Progenitor cell of endocrine pancreas (in vitro differentiated cells): ENCODE measurements at places on chromosomes 16 and 17.

DNA sequence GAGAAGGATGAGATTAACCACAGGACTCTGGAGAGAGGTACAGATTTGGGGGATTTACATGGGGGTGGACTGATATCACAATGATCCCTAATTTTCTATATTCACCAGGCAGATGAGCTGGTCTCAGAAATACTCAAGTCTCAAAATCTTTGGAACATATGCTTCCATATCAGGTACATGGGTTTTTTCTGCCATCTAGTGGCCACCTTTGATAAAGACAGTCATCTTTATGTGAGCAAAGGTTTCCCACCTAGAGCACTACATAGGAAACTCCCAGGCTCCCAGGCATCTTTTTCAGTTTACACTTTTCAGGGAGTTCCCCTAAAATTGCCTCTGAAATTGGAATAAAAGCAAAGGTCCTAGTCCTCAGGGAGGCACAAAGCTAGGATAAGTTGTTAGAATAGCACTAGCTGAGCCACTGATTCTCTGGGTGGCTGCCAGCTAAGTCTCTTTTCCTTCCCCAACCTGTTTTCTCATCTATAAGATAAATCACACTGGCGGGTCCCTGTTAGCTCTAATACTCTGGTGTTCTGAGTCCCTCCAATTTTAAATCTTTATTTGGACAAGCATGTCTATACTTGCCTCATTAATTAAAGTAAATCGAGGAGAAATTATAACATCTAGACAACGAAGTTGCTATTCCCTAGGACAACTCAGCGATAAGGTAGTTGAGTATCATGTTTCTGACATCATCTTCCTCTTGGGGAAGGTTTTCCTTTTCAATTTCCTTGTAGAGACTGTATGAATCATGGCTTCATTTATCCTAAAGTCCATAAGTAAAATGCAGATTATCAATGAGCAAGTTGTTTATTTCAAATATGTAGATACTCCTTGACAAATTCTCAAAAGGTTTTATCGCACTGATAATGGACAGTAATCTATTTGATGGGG is 19.0 kb upstream of the MON1B start:
- no peaks in the 10 kb centered on the region for H3K36me3 ChIP-seq
- no peak overlapping the region for H3K27ac ChIP-seq
- DNase-seq = no peak
- H3K4me3 ChIP-seq = no peak overlapping the region
- peaks cover 2% of the 10 kb centered on the region for H3K4me1 ChIP-seq

- peaks cover 3% of the 10 kb centered on the region for H3K4me1 ChIP-seq
- H3K36me3 ChIP-seq = peaks cover 5% of the 10 kb centered on the region
- no peaks in the 10 kb centered on the region for H3K27me3 ChIP-seq
- no peak for DNase-seq
- no peak overlapping the region for H3K27ac ChIP-seq
- no peak overlapping the region for H3K4me3 ChIP-seq
Observed at GRCh38 chr16:75131081-75131480, 14.5 kb upstream of the LDHD start.

DNA sequence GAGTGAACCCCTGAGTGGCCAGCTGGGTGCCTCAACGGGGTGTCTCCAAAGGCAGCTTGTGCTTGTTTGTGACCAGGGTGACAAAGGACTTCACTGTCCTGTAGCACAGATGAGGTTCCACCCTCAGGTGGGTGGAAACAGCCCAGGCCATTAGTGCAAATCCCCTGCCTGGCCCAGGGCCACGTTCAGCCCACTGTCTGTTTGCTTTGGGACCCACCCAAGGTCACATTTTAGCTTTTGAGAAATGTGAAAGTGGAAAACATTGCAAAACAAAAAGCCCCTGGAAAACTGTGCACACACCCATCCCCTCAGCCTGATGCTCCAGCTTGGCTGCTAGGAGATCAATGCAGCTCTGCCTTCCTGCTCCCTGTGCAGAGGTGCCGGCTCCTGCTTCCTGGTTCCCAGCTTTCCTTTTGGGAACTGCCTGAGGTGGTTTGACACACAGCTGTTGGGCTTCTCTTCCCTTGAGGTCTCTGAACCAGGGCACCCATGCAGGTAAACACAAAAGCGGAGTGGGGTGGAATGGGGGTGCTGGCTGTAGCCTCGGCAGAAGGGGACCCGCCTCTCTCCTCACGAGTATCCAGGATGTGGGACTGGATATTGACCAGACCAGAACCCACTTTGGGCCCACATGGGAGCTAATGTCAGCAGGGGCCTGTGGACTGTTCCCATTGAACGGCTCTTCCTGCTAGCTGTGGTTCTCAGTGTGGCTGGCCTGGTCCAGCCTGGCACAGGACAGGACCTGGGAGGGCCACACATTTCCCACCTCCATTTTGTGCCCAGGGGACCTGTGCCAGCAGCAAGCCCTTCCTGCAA is 7.9 kb upstream of the SPHK1 start:
- H3K27me3 ChIP-seq = peaks cover 9% of the 10 kb centered on the region
- H3K36me3 ChIP-seq = no peaks in the 10 kb centered on the region
- no peak overlapping the region for H3K4me3 ChIP-seq
- H3K4me1 ChIP-seq = peaks cover 15% of the 10 kb centered on the region
- DNase-seq = no peak

GRCh38 chr17:34584805-34585416 is 5.5 kb downstream of the TMEM132E start:
- no peak for DNase-seq
- H3K27ac ChIP-seq = no peak overlapping the region
- H3K4me3 ChIP-seq = no peak overlapping the region
- H3K4me1 ChIP-seq = peaks cover 4% of the 10 kb centered on the region
- H3K27me3 ChIP-seq = peaks cover 85% of the 10 kb centered on the region
- no peaks in the 10 kb centered on the region for H3K36me3 ChIP-seq

DNA sequence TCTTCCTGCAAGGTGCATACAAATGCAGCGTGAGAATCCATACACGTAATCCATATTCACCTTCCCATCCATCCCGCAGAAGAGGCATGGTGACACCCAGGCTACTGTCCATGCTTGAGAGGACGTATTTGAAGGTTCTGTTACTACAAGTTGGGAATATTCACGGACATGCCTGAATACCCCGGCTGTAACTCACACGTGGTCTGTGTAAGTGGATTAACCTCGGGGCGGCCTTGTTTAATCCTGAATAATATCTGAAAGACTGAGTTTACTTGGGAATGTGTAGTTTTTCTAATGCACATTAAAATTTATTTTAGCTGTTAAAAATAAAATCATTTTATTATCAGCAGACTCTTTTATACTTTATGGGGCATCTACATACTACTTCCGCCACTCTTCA is 13.1 kb downstream of the CPSF4L start:
- peaks cover 13% of the 10 kb centered on the region for H3K36me3 ChIP-seq
- no peak overlapping the region for H3K4me3 ChIP-seq
- no peaks in the 10 kb centered on the region for H3K4me1 ChIP-seq
- DNase-seq = no peak

GRCh38 chr16:25988084-25988483 is 296.3 kb downstream of the HS3ST4 start:
- H3K4me3 ChIP-seq = no peak overlapping the region
- no peak overlapping the region for H3K27ac ChIP-seq
- DNase-seq = no peak
- no peaks in the 10 kb centered on the region for H3K36me3 ChIP-seq
- peaks cover 26% of the 10 kb centered on the region for H3K27me3 ChIP-seq
